ENCODE measurements at places on chromosomes 11 and 22.

GRCh38 chr11:62416596-62416995 lies 2.2 kb upstream of the SCGB1A1 start:
- no peak for DNase-seq

DNA sequence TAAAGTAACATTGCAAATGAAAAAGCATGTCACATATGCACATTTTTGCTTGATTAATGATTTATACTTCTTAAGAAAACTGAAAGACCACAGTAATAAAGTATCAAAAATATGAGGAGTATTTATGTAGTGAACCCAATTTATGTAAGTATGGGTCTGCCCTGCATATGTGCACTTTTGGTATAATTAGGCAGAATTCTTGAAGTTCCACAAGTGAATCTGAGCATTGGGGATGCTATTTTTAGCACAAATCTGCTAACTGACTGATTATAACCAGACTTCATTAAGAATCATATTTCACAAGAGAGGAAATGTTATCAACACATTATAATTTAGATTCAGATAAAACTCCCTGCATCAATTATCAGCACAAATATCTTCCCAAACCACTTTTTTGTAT lies 407.1 kb upstream of the LRRC4C start:
- DNase-seq, result no peak

- no peak for DNase-seq
These were observed 349.9 kb downstream of the CNTN5 start for GRCh38 chr11:99370549-99371216.

DNA sequence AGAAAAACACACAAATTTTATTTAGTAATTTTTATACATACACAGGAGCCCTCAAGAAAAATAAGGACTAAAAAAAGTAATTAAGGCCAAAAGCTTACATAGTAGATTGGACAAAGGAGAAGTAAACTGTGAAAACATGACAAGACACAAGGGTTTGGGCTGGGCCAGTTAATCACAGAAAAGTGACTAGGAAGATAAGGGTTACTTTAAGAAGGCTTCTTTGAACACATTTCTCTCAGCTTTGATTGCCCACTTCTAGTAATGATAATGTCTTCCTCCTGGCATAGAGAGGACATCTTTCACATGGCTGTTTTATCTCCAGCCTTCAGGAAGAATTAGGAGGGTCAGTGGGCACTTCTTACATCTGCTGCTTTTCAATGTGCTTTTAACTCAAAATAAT lies 3.4 kb downstream of the RNF141 start:
- no peak for DNase-seq

GRCh38 chr22:43148581-43148980 lies 2.8 kb upstream of the TSPO start:
- DNase-seq, result peak; percentile 19

DNA sequence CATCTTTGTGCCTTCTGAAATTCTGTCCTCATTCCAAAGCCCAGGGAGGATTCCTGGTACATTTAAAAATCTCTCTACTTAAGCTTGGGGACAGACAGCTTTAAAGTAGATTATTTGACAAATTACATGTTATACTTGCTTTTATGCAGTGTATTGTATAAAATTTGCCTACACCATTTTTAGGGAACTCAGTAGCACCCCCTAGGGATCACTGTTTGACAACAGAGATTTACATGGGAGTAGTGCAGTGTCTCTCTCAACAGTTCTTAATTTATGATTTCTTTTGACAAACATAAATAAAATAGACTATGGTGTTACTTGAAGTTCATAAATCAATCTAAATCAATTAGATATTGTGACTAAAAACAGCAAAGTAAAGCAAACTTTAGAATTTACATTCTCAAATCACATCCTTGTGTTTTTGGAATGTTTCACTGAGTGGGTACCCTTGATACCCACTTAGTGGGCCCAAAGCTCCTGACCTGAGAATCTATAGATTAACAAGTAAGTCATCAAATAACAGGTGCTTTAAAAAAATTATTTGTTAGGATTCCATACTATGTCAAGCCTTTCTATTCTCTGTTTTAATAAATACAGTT lies 428.8 kb downstream of the DYNC2H1 start:
- peak; percentile 17 for DNase-seq

GRCh38 chr22:30291058-30291892 lies 2.0 kb upstream of the CASTOR1 start:
- DNase-seq, result no peak

DNA sequence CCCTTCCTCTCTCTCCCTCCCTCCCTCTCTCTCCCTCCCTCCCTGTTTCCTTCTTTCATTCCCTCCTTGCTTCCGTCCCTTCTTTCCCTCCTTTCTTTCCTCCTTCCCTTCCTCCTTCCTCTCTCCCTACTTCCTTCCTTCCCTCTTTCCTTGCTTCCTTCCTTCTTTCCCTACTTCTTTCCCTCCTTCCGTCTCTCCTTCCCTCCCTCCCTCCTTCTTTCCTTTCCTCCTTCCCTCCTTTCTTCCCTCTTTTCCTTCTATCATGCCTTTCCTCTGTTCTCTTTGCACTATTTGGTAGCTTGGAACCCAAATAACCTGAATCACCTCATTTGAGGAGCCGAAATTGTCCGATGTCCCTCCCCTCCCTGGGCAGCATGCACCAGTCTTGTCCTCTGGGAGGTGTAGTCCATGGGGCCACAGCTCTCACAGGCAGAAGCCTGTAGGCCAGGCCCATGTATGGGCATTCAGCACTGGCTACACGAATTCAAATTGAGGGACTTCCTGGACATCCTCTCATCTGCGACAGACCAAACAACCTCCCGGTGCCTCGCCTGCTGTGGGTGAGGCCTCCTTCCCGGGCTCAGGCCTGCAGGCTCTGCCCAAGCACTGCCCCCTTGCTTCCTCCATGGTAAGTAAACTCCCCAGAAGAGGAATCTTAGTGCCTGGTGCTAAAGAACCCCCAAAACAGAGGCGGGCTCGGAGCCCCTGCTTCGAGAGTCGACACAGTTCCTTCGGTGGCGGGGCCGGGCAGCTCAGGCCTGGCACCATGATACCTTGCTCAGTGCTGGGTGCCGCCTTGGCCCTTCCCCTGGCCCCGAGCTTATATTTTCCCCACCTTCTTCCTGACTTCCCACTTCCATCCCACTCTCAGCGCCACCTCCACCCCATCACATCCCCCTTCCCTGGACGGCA lies 454.1 kb upstream of the CADM1 start:
- DNase-seq, result no peak

- DNase-seq, result no peak
These were observed 8.7 kb upstream of the MRPL23 start for GRCh38 chr11:1938343-1939005.
